ENCODE measurements at places on chromosomes 2 and 18.

- no peak for DNase-seq
These were observed 907 bp upstream of the SUCLG1 start for GRCh38 chr2:84459944-84460429.

- DNase-seq, result peak; percentile 87
These were observed at the start of gene EPC2 for GRCh38 chr2:148643998-148644882. EPC2 (plus strand) TSS chr2:148644751; CDS start chr2:148645018, 267 bp downstream.

DNA sequence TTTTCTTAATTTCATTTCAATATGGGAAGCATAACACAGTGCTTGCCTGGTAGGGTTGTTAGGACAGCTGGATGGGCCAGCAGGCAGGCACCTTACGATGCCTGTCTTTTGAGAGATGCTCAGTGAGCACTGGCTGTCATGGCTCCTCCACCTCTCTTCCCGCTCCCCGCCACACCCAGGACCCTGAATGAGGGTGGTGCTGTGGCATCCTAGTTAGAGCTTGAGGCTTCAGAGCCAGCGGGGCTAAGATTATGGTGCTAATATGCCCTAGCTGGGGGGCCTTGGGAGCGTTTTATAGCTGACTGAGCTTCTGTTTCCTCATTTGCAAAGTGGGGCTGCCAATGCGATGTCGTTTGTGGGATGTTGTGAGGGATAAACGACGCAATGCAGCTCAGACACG is 37.7 kb downstream of the ASB1 start:
- DNase-seq, result no peak

DNA sequence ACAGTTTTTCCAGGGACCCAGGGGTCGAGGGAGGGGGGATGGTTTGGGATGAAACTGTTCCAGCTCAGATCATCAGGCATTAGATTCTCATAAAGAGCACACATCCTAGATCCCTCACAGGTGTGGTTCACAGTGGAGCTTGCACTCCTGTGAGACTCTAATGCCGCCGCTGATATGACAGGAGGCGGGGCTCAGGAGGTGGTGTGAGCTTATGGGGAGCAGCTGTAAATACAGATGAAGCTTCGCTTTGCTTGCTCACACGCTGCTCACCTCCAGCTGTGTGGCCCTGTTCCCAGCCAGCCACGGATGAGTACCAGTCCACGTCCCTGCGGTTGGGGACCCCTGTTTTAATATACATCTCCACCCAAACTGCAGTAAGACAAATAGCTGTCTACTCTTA is 204.2 kb downstream of the AGAP1 start:
- no peak for DNase-seq

GRCh38 chr2:75959724-75960471 is 249.2 kb upstream of the GCFC2 start:
- DNase-seq, result no peak

GRCh38 chr2:110858993-110859701 is 126.8 kb downstream of the ACOXL start:
- DNase-seq, result no peak

GRCh38 chr2:217289907-217290280 is 430.0 kb upstream of the TNP1 start:
- no peak for DNase-seq

GRCh38 chr2:59046401-59047372 is 805.6 kb upstream of the FANCL start:
- DNase-seq, result no peak

DNA sequence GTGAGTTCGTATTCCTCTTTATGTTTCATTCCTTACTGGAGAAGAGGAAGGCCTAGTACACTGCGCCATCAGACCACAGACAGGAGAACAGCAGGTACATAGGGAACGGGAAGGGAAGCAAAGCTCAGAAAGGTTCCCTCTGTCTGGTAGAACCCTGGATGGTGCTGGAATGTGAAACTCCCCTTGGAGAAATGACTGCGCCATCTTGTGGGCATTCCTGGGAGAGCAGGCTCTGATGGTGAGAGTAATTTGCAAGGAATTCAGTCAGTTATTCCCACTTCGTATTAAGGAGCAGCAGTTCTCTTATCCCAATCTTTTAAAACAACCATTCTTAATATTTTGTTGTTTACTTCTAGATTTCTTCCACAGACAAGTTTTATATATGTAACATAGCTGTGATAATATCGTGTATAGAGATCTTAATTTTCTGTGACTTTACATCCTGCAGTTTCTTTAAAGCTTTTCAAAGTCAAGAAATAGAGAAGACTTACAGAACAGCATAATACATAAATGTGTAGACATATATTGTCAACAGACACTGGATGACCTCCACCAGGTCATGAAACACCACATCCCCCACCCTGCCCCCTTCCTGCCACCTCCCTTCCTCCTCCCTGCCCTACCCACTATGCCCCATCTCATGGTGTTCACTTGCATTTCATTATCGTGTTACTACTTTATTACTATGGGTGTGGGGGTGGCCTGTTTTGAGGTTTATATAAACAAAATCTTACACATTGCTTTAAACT is 83.9 kb downstream of the ARHGEF4 start:
- peak; percentile 21 for DNase-seq

- DNase-seq, result no peak
These were observed 840.4 kb downstream of the CPS1 start for GRCh38 chr2:211396815-211397214.

GRCh38 chr2:166411473-166412230 is 35.9 kb upstream of the SCN9A start:
- no peak for DNase-seq

DNA sequence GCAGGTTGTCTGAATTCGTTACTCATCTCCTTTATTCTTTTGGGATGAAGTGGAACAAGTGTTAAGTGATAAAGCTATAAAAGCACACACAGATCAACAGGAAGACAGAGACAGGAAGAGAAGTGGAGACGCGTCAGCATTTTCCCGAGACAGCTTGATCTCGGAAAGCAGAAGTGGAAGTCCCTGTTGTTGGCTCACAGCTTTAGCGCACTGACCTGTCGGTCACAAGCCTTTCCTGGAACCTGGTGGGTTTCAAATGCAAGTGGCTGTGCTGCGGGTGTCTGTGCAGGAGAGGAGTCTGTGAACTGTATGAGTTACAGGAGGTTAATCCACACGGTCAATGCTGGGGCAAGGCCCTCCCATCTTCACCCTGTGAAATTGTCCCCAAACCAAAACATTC is 116.6 kb upstream of the PELI1 start:
- no peak for DNase-seq

- DNase-seq, result no peak
These were observed 40.8 kb downstream of the TSN start for GRCh38 chr2:121796239-121796638.

DNA sequence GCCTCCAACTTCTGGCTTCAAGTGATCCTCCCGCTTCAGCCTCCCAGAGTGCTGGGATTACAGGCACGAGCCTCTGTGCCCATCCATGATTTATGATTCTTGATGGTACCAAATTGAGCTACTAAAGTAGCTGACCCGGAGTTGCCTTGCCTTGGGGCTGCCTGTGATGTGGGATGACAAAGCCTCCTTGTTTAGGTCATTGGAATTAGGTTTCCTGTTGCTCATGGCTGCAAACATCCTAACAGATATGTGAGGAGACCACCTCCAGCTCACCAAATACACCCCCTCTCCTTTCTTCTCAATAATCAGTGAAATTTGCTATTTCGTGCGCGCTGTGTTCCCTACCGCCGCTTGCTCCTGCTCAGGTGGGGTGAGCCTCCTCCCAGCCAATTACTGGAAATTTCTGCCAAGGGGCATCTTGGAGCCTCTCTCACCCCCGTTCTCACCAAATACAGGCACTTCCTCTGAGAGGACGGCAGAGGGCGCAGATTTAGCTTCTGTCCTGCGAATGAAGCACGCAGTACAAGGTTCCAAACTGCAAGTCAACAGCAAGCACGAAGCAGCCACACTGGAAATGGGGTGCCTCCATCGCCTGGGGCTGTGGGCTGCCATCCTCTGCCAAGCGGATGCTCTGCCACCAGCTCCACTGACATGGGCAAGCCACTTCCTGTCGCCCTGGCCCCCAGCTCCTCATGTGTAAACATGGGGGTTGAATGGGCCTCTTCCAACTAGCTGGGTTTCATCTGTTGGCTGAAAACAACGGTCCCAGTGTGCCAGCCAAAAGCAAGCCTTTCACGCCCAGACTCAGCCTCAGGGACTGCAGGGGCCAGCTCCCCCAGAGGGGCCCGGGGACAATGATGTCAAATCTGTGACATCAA is 71.7 kb downstream of the NCAPH start:
- DNase-seq, result peak; percentile 70

DNA sequence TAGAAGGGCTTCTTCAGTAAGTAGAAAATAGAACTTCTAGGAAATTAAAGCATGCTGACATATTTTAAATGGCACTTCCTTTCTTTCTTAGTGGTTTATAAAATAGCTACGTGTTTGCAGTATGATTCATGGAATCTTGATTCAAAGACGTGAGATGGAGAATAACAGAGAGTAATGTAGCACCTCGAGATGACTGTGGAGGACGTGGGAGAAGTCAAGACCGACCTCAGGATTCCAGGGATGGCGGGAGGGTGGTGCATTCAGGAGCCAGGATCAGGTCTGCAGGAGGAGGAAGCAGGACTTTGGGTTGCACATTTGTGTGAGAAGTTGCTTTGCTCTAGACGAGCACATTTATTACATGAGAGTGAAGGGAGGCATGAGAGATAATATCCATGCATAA is 56.0 kb downstream of the DCDC2C start:
- no peak for DNase-seq

DNA sequence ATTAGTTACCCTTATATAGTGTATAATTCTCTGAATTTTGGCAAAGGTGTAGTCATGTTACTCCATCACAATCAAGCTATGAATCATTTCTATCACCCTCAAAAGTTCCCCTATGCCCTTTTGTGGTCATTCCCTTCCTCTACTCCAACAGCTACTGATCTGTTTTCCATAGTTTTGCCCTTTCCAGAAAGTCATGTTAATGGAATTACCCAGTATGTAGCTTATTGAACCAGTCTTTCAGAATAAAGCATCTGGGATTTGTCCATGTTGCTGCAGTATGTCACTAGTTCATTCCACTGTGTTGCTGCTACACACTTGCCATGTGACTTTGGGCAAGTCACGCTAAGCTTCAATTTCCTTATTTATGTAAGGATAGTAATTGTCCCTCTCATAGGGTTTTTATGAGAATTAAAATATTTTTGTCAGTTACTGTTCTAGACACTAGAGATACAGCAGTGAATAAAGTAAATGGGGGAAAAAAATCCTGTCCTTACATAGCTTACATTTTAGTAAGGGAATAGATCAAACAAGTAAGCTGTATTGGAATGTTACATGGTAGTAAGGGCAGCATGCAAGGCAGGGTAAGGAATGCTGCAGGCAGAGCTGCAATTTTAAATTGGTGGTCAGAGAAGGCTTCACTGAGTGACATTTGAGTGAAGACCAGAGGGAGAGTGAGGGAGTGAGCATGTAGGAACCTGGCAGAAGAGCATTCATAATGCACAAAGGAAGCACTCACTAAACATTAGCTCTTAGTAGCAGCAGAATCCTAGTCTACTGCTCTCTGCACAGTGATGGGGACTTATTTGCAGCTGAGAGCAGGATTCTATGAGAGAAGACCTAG is 80.3 kb upstream of the TSPYL6 start:
- no peak for DNase-seq

- DNase-seq, result no peak
These were observed 43.5 kb upstream of the ELAC1 start for GRCh38 chr18:50924372-50924771.

DNA sequence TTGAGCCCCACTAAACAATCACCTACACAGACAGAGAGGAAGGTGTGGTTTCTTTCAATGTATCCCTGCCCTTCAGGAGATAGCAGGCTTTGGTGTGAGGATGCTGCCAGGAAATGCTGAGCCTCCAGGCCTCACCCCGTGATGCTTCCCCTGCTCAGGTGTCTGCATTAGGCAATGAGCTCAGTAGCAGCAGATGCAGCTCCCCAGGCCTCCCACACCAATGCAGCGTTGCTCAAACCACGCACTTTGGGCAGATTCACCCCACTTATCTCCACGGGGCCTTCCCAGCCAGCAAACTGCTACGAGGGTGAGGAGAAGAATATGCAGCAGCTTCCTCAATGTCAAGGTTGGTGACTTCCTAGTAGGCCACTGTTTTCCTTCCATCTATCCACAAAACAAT is 229.3 kb upstream of the PXDN start:
- DNase-seq, result no peak

- peak; percentile 57 for DNase-seq
These were observed 665 bp downstream of the MCM6 start for GRCh38 chr2:135875491-135876065.

GRCh38 chr2:182973441-182974352 is 64.6 kb downstream of the NCKAP1 start:
- no peak for DNase-seq

DNA sequence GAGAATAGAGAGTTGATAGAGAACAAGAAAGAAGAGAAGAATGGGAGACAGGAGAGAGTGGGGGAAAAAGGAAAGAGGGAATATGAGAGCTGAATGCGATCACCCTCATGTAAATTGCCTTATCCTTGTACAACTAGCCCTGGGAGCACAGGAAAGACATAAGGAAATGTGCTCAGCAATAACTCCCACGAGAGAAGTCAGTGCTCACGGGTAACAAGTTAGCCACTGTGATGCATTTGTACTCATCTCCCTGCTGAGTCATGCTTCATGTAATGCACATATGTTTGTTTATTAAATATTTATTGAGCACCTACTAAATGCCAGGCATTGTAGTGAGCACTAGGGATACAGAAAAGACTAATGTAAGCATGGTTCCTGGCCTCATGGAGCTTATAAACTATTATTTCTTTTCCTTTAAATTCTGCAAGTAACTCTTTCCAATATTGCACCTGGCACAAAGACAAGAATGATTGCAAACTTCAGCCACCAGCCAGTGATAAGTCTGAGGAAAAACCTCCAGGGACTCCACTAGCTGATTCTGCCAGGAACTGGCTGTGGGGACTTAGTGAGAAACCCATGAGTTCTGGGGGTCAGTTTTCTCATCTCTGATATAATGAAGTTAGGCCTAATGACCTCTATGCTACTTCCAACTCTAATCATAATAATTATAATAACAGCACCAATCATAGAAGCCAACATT is 124.1 kb downstream of the LNPK start:
- DNase-seq, result no peak

DNA sequence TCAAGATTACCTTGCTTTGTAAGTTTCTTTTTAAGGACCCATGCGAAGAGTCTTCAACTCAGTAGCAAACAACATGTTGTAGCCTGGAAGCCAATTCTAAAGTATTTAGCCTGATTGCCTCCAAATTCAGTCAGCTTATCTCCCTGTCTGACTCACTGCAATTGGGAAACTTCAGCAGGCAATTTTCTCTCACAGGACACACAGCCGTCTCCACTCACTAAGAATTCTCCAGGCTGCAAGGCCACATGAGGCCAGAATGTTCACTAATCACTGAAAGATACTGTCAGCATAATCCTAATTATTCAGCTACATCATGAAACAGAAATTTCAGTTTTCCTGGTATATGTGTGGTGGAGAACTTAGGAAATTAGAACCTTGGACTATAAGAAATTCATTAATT is 78.1 kb upstream of the PDE1A start:
- DNase-seq, result no peak

GRCh38 chr2:151049746-151050145 is 211.9 kb downstream of the RBM43 start:
- DNase-seq, result no peak

- DNase-seq, result no peak
These were observed 15.3 kb upstream of the FN1 start for GRCh38 chr2:215451012-215451756.

All from activated T-helper 1 cell treated with Interleukin-2 at 50 U/mL for 16 hours (primary cell).